ENCODE measurements at places on chromosomes 16 and 17.

DNA sequence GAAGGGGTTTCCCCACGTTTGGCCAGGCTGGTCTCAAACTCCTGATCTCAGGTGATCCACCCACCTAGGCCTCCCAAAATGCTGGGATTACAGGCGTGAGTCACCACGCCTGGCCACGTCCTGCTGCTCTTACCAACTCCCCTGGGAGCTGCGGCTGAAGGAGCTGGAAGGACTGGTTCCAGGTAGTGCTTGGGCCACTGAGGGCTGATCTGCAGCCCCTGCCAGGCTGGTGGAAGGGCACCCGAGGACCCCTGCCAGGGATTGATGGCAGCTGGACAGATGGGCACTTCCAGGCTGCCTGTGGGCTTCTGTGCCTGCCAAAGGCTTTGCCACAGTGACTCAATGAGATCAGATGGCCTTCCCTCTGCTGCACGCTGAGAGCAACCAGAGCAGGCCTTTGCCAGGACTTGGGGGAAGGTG, 2.3 kb downstream of the OXLD1 start:
- DNase-seq = no peak

- no peak for DNase-seq
These were observed 24.3 kb upstream of the MLKL start for GRCh38 chr16:74724820-74725549.

- DNase-seq = no peak
These were observed 1.3 kb downstream of the ABCC11 start for GRCh38 chr16:48246066-48246465.

DNA sequence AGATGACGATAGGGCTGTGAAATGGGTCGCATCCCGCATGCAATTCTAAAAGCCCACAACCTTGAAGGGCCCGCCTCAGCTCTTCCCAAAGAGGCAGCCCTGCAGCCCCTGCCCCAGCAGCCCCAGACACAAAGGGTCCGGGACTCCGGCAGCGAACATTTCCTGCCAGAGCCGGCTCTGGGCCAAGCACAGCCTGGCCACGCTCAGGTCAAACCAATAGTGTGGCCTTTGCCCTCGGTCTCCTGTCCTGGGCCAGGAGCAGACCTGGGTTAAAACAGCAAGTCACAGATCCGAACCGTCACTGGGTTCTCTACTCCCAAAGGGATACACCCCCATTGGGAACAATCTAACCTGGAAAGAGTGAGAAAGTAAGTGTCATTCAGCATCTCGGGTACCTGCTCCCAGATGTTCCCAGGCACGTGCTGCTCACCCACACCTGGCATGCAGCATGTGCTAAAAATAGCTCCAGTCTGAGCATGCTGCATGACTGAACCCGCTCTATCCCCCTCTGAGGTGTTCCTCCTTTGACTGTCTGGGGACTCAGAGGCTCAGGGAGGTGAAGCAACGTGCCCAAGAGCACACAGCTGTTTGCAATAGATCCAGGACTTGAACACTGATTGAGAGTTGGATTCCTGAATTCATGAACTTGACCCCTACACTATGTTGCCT, 22.2 kb upstream of the ATP2A3 start:
- DNase-seq = no peak

DNA sequence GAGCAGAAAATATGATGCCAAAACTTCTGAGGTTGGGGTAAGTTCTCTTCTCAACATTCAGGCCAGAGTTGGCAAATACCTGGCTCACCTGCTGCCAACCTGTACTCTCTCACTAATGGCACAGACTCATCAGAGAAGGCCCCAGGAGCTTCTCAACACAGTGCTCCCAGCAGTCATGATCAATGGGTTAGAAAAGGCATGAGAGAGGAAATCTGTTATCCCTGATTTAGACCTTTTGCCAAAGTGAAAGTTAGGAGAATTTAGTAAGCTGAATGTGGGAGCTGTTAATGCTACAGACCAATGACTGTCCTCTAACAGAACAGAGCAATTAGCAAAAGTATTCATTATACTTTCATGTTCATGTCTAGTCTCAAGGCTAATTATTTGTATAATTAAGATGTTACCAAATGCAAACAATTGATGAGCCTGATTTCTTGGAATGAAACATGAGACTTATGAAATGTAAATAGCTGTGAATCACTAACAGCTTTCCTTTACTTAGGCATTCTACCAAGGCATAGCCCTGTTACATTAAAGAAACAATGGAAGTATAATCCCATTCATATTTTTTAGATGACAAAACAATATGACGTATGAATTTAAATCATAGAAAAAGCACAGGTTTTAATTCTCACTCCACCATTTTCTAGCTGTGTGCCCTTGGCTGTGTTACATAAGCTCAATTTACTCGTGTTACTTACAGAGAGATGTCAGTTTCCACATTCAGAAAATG, 68.7 kb upstream of the MARCHF10 start:
- no peak for DNase-seq

DNA sequence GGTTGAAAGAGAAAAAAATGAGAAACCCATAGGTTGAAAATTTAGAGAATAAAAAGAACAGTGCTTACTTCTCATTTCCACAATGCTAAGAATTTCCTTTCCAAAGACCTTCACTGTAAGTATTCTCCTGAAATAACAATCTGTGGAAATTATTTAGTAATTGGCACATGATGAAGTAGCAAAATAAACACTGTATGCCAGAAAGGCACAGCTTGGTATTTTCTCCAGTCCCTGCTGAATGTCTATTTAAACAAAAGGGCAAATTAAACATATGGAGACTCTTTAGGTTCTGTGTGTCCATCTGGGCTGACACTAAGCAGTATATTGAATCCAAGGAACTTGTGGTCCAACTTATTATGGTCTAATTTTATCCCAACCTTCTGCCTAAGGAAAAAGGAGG, 46.1 kb downstream of the CHCT1 start:
- DNase-seq = no peak

DNA sequence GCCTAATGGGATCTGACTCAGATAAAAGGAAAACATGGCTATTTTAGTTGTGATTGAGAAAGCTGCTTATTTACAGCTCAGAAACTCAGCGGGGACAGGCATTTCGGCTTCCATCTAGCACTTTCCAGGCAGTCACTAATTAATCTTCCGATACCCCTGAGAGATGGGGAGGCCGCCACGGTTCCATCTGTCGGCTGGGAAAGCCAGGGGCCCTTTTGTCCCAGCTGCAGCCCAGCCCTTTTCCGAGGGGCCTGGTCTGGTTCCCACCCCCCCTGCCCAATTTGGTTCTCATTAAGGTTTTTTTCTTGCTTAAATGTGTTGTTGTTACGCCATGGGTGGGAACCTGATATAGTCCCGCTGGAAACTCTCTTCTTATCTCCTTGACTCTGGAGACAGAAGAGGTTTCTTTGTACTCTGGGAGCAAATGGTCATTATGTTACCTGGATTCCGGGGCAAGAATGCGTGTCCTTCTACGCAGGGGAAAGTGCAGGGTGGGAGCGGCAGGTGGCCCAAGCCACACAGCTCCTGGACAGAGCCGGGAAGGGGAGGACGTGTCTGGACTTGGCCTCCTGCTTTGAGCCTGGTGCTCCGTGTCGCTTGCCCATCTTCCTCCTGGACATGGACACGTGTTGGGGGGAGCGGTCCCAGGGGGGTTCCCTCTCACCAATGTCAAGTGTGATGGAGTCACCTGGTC, 50.9 kb upstream of the GSE1 start:
- DNase-seq = no peak

DNA sequence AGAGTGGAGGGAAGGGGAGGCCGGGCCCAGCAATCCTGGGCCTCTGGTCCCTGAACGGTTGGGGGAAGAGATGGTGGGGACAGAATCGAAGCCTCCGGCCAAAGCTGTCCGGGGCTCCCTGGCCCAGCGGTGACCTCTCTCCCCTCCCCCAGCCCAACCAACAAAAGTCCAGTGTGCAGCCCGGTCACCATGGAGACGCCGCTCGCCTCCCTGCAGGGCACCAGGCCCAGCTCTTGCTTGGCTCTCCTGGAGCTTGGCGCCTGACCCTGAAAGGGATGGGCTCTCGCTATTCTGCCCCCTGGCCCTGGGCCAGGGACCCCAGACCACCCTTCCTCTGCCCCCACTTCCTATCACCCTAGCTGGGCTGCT, 1.3 kb downstream of the METRN start:
- DNase-seq = no peak

DNA sequence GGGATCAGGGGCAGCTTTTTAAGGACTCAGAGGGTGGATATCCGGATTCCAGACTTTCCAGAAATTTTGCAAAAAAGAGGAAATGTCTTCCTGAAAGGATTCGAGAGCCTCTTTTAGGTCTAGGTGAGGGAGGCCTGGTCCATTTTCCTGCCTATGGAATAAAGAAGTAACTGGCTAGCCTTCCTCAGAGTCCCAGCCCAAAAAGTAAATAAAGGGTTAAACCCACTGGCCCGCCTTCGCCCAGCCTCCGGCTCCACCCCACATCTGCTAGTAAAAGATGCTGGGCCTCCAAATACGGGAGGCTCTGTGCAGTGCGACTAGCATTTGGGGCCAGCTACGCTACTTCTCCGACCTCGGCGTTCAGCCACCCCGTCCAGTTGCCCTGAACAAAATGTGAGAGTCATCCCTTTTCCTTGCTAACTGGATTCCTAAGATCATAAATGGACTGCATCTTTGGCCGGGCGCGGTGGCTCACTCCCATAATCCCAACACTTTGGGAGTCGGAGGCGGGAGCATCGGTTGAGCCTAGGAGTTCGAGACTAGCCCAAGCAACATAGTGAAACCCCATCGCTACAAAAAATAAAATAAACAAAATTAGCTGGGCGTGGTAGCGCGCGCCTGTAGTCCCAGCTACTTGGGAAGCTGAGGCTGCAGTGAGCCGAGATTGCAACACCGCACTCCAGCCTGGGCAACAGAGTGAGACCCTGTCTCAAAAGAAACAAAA, 824 bp upstream of the MPP2 start:
- DNase-seq = peak; percentile 47

GRCh38 chr16:56332464-56333079, 92.8 kb downstream of the AMFR start:
- no peak for DNase-seq

GRCh38 chr16:59259950-59260319, 525.8 kb upstream of the GOT2 start:
- no peak for DNase-seq

DNA sequence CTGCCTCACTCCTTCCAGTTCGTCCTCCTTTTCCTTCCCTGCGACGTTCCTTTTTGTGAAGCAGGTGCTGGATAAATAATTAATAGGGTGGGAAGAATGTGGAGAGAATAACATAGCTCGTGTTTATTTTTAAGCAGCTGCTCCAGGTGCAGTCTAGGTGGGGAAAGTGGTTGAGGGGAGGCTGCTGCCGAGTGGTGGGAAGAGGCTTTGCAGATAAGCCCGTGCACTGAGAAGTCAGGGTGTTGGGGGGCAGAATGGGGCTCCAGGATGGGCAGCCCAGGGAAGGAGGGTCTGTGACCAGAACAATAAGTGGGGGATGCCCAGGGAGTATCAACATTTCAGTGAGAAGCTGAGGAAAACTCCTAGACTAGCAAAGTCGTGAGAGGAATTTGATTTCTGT, 300.5 kb downstream of the CPPED1 start:
- no peak for DNase-seq

GRCh38 chr17:56064506-56064905, 88.8 kb upstream of the ANKFN1 start:
- no peak for DNase-seq

- no peak for DNase-seq
These were observed 114.1 kb downstream of the NOG start for GRCh38 chr17:56707312-56708219.

GRCh38 chr16:58109330-58109729, 19.9 kb downstream of the CFAP20 start:
- no peak for DNase-seq

DNA sequence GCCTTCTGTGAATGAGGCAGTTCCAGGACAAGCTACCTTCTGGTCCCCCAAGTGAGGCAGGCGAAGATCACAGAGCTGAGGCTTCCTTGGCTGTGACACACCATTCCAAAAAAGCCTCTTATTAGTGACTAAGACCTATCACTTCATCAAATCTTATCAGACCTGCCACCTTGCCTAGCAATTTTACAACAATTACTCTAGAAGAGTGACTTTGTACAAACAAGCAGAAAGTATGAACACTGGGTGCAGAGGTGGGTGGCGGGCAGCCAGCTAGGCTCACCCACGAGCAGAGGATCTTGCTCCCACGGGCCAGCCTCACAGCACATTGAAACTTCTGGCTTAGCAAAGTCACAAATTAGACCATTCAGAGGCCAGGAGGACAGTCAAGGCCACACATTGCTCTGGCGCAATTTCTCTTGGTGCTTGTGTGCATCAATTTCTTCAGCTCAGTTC, 2.2 kb upstream of the ICAM2 start:
- DNase-seq = no peak

Data from activated T-cell treated with anti-CD3 and anti-CD28 coated beads for 24 hours (primary cell).